ENCODE measurements at places on chromosomes 3 and 15.

- no peak for DNase-seq
Observed at GRCh38 chr3:157514371-157514895, 11.2 kb upstream of the VEPH1 start.

DNA sequence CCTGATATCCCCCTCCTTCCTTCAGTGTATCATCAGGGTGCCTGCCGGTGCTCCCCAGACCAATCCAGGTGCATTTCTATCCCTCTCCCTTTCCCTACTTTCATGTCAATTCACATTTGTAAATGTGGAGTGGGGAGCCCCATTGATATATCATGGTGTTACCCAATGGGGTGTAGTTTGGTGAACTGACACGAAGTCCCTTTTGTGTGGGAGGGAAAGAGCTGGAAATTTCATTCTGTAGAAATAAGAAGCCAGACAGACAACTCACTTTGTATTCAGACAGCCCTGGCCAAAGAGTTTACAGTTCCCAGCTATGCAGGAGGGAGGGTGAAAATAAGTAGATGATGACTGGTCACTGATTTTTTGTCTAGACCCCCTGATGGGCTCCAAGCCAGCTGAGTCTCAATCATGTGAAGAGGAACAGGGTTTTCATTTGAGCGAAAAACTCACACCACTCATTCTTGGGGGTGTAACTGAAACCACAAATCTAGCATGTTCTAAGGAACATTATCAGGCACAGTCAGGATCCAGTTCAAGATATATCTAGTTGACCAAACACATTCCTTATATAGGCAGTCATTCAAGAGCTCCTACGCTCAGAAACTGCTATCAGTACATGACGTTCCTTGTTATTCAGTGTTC, 58.9 kb downstream of the LMCD1 start:
- DNase-seq, result no peak

DNA sequence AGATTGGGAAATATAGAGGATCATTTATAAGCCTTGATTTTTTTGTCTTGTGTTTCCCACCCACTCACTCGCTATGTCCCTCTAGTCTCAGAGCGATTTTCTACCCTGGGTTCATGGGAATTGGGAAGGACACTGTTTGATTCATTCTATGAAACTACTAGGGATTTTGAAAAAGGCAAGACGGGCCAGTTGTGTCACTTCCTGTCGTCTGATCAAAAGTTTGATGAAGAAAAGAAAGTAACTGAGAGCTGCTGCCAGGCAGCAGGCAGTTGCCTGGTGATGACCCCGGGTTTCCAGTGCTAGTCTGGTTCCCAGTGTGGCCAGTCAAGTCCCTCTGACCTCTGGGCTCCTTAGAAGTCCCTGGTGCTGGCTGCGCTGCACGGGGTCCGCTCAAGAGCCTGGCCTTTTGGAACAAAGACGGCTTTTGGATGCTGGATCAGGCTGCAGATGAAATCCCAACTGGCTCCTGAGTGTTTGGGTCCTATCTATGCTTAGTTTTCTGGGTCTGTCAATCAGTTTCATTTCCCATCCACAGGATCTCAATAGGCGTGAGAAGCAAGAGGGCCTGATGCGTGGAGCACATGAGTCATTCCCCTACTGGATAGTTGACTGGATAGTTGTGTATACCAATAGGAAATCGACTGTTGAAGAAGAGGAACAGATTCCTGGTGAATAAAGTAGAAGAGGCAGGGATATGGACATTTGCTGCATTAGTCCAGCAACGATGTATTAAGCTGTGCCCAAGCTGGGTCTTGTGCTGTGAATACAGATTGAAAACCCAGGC, 89.7 kb downstream of the EEFSEC start:
- no peak for DNase-seq

- DNase-seq, result no peak
Observed at GRCh38 chr3:64666171-64666588, 21.6 kb downstream of the ADAMTS9 start.

DNA sequence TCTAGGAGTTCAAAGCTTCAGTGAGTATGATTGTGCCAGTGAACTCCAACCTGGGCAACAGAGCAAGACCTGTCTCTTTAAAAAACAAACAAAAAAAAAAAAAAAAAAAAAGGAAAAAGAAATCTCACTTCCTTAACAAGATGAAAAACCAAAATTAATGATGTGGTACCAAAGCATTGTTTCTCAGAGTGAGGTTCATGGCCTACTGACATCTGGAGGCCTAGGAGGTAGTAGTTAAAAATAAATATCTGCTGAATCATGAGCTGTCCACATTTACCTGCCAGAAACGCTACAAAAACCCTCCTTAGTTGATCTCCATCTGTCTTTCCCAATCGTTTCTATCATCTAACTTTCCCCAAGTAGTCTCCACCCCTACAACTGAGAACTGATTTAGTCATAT, 51.2 kb downstream of the EPHA6 start:
- DNase-seq, result no peak

DNA sequence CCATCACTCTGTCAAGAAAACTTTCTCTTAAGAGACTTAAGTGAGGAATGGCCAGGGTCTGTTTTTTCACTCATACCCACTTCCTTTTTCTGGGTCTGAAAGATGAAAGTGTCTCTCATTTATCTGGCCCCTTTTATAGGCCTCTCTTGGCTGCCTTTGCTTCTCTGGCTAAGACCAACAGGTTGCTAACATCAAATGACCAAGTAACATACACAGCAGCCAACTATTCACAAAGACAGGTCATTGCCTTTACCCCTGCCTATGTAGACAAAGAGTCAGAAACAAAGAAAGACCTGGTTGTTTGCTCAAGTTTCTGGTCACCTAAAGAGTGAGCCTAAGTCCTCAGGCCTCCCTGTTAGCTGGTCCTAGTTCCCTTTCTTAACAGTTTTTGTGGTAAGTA, 24.0 kb upstream of the CSTA start:
- no peak for DNase-seq

DNA sequence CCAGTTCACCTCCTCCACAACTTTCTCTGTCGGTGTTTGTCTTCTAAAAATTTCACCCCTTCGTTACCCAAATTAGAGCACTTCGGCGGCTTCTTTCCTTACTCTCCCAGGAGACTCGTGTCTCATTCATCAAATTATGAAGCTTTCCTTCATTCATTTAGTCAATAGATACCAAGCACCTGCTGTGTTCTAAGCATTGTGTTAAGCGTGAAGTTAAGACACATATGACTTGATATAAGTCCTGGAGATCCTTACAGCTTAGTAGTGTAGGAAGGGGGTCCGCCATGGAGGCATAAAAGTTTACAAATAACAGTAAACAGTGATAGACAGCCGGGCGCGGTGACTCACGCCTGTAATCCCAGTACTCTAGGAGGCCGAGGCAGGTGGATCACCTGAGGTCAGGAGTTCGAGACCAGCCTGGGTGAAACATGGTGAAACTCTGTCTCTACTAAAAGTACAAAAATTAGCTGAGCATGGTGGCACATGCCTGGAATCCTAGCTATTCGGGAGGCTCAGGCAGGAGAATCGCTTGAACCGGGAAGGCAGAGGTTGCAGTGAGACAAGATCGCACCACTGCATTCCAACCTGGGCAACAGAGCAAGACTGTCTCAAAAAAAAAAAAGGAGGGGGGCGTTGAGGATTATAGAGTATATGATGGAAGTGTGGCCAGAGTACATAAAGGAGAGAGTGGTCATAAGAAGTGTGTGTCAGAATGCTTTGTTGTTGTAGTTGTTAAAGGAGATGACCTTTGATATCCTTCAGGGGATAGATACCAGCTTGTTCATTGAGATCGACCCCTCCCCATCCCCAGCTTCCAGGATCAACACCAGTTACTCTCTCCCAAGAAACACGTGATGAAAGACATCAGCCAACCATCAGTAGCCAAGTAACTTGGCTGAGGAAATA, 744 bp upstream of the CCDC32 start:
- no peak for DNase-seq

- no peak for DNase-seq
Observed at GRCh38 chr3:106643684-106644161, 733.5 kb upstream of the CCDC54 start.

- DNase-seq, result no peak
Observed at GRCh38 chr3:169969174-169970095, 2.8 kb downstream of the SEC62 start.

Measured in hematopoietic multipotent progenitor cell (in vitro differentiated cells).